Stimulated activated CD8-positive, alpha-beta memory T cell treated with anti-CD3 and anti-CD28 coated beads, Interleukin-15, amount 100 ng/mL, for 24 hours (primary cell): ENCODE measurements at places on chromosomes 2 and 18.

DNA sequence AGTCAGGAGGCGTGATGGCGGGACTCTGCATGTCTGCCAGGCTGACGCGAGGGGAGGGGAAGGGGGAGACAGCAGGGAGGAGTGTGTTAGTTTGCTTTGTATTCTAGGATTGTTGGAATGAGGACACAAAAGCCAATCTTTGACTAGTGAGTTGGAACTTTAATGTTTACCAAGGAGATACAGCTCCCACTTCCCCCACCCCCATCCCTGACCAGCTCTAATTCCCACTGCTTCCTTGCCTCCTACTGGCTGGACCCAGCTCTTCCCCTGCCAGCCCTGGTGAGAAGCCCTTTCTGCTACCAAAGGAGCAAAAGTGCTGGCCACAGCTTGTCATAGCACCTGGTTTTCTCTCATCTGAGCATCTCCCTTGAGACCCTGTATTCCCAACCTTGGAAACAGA lies 84.5 kb downstream of the CELF4 start:
- DNase-seq: no peak

GRCh38 chr2:118013221-118013723 lies 598 bp downstream of the CCDC93 start:
- peak; percentile 6 for DNase-seq

GRCh38 chr2:2941205-2941604 lies 436.4 kb downstream of the EIPR1 start:
- no peak for DNase-seq

DNA sequence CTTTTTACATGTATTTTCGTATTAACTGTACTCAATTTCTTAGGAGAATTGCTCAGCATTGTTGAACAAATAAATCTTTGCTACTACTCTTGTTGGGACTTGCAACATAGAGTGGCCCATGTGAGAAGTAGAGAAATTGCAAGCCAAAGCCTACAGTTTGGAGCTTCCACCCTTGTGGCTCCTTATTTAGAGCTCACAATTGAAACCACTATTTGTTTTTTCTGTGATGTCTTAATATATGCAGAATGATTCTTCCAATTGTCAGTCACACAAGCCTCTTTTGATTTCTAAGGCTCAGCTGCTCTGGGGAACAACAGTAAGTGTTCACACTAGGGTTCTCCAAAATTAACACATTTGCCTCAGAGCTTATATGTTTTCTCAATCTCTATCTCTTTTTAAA lies 60.2 kb upstream of the GALNT13 start:
- no peak for DNase-seq

GRCh38 chr18:49023271-49023937 lies 72.6 kb upstream of the SMAD7 start:
- DNase-seq: no peak

DNA sequence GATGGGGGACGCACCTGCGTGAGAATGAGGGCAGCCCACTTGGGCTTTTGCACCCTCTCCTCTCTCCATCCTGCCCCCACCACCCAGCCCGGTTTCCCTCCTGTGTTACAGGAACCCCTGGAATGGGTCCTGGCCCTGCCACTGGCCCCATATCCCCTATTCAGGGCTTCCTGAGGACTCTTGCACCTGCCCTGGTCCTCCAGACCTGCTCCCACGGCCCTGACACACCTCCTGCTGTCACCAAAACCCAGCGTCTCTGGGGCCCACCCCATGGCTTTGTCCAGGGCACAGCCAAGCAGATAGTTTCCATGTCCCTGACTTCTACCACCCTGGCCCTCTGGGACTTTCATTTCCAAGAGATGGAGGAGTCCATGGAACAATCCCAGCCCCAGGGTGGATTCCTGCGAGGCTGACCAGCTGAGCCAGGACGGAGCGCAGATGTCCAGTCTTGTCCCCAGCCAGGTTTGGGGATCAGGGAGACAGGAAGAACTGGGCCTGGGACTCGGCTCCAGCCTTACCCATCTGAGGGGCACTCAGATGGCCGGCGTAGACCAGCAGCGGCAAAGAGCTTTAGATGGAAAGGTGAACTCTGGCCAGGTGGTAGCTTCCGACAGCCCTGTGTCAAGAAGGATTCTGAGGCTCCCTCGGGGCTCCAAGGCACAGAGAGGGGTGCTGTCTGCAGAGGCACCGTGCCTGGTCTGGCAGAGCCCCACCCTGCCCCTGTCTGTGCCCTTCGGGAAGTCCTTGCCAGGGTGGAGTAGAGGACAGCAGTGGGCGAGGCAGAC lies 12.0 kb downstream of the GPR35 start:
- no peak for DNase-seq

DNA sequence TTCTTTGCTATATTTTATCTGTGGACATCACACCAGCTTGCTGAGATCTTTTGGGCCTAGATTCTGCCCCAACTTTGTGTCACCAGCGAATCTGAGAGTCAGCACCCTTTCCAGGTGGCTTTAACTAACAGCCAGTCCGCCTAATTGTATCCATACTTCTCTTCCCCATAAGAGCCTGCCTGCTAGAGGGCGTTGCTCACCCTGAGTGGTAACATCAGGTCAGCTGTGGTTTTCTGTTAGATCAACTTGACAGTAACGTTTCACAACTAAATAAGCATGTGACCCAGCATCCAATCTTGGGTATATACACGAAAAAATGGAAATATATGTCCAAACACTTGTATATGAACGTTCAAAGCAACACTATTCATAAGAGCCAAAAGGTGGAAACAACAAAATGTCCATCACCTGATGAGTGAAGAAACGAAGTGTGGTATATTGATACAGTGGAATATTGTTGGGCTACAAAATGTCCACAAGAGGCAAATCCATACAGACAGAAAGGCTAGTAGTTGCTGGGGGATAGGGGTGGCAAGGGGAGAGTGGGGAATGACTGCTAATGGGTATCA lies 24.9 kb downstream of the EFHD1 start:
- DNase-seq: no peak

- no peak for DNase-seq
Measured at GRCh38 chr18:26071725-26072124, 18.7 kb downstream of the SS18 start.

GRCh38 chr2:127217470-127218325 lies 2.4 kb downstream of the CYP27C1 start:
- no peak for DNase-seq

GRCh38 chr2:101408925-101409324 lies 21.6 kb upstream of the CREG2 start:
- DNase-seq: no peak

DNA sequence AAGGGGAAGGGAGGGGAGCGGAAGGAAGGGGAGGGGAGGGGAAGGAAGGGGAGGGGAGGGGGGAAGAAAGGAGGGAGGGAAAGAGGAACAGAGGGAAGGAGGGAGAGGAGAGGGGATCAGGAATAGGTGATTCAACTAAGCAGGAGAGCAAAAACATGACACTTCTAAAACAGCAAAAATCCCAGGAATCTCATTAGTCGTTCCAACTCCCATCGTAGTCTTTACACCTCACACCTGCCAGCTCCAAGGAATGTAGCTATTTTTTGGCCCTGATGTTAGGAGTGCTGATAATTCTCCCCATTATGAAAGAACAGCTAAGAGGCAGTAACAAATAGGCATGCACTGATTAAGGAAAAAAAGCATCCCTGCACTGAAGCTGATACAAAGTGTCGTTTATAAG lies 709.9 kb upstream of the PKDCC start:
- DNase-seq: no peak

DNA sequence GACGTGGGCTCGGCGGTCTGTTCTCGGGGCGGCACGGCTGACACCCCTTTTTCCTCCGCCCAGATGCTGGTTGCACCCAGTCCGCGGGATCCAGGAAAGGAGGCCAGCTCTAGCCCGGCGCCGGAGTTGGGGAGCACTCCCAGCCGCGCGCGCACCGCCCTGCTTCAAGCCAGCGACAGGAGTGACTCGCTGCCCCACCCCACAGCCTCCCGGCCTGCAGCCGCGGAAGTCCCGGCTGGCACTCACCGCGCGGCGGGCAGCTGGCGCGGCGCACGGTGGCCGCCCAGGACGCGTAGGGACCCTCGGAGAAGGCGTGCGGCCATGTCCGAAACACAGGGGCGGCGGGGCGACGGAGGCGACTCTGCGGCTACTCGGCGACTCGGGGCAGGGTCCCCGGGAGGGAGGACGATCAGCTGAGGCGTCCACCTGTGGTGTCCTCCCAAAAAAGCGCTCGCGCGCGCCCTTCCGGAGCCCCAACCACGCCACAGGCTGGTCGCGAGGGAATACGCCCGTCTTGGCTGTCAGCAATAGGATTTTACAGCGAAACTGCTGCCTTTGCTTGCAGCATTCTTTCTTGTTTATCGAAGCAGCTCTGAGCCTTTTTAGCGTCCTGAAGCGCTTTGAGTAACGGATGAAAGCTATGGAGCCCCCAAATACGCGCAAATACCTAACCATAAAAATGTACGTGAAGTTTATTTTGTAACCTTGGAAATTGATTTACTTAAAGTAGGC lies at the start of gene ACADL:
Gene ACADL, minus strand, starts transcription at position 507 of the 732 bp plus-strand sequence. Its CDS starts 184 bp downstream, at position 323.
- DNase-seq: no peak
